ENCODE measurements at places on chromosomes 12 and 14.

DNA sequence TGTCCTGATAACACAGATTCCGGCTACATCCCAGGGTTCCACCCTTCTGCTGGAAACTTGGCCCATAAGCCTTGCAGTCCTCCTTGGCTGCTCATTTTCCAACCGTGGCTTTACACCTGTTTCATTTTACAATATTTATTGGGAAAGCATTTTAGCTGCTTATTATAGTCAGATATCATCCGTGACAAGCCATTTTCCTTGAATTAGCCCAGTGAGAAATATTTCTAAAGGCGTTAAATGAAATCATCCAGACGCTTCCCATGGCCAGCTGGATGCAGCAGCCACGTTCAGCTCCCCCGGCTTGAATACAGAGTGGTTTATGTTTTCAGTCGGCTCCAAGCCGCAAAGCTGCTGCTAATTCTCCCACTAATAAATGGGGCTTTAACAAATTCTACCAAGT, 245.0 kb upstream of the PELI2 start:
- no peak for DNase-seq

- DNase-seq = no peak
Measured at GRCh38 chr14:104128981-104129380, 9.4 kb upstream of the KIF26A start.

DNA sequence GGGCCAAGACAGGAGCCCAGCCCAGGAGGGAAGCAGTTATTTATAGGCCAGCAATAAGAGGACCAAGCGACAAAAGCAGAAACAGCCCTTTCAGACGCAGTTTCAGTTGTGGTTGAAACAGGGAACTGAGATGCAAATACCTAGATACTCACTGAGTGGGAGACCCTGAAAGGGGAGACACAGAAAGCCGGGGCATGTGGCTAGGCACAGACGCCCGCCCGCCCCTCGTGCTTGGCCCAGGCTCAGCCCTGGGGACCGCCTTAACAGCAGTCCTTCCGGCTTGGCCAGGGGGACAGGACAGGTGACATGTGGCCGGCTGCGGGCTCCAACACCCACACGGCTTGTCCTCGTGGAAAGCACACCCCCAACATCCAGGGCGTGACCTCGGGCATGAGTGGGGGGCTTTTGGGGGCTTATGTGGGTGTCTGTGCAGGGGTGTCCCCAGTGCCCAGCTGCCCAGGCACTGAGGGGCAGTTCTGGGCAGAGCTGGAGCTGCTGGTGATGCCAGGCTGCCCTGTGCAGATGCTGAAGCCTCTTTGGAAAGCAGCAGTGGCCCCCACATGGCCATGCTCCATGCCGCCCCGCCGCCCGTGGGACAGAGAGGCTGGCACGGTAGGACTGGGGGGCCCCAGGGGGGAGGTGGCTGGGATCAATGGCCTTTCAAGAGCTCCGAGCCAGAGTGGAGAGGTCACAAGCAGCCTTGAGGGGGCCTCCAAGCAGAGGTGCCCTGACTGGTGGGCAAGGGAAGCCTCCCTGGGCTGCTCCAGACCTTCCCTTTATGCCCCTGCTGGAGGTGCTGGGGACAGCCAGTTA, 2.1 kb downstream of the PLD4 start:
- peak; percentile 76 for DNase-seq

- no peak for DNase-seq
Measured at GRCh38 chr14:102873546-102874061, 48.9 kb upstream of the AMN start.

- no peak for DNase-seq
Measured at GRCh38 chr14:56543436-56543835, 36.2 kb upstream of the TMEM260 start.

Data from MM.1S (cell line).